Stimulated activated CD4-positive, alpha-beta T cell treated with anti-CD3 and anti-CD28 coated beads, Interleukin-12 subunit alpha, Interleukin-12 subunit beta, amount 100 ng/mL, for 24 hours (primary cell): ENCODE measurements at places on chromosomes 12 and 14.

- DNase-seq = no peak
Observed at GRCh38 chr14:59507063-59507751, 22.9 kb downstream of the JKAMP start.

GRCh38 chr12:6332459-6332858 lies 9.4 kb downstream of the TNFRSF1A start:
- no peak for DNase-seq

GRCh38 chr14:100159865-100160533 lies 554 bp upstream of the DEGS2 start:
- no peak for DNase-seq

GRCh38 chr12:110351119-110351518 lies 52.4 kb downstream of the ANAPC7 start:
- DNase-seq = no peak

DNA sequence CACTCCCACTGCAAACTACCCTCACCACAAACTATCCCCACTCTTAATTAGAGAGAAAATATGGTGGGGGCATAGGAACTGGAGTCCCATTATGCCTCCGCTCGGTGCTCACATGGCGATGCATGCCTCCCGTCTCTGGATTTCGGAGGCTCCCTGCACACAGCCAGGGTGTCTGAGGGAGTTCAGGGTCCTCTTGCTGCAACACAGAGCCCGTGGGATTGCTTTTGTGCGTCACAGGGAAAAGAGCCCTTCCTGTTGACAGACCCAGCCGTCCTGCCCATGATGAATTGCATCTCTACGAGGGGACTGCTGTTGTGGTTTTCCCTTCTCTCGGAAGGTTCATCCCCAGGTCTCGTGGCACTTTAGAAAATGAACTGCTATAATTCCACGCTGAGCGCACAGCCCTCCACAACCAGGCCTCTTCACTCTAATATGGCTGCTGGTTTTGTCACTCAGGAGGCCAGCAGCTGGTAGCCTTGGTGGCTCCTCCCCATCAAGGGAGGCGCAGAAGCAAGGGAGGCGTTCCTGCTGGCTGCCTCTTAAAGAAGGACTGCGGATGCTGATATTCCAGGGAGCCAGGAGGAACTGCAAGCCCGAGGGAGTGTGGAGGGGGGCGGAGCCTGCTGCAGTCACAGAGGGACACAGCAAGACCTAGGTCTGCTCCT lies 158.0 kb downstream of the KCNA5 start:
- no peak for DNase-seq
